ENCODE measurements at places on chromosomes 16 and 17. TPM values are rescaled to one million over a fixed set of nuclear protein-coding genes. Genes with fewer than 3 reads are reported as not detected.

GRCh38 chr16:74465281-74465680 lies 44.0 kb upstream of the CLEC18B start:
- H3K4me3 ChIP-seq: no peak overlapping the region
- H3K4me1 ChIP-seq: no peaks in the 10 kb centered on the region
- H3K36me3 ChIP-seq: peaks cover 52% of the 10 kb centered on the region
- no peak for DNase-seq

Gene RBFOX1
- 2.5 TPM for total RNA-seq

Gene DPH1
- 22.3 TPM for total RNA-seq

DNA sequence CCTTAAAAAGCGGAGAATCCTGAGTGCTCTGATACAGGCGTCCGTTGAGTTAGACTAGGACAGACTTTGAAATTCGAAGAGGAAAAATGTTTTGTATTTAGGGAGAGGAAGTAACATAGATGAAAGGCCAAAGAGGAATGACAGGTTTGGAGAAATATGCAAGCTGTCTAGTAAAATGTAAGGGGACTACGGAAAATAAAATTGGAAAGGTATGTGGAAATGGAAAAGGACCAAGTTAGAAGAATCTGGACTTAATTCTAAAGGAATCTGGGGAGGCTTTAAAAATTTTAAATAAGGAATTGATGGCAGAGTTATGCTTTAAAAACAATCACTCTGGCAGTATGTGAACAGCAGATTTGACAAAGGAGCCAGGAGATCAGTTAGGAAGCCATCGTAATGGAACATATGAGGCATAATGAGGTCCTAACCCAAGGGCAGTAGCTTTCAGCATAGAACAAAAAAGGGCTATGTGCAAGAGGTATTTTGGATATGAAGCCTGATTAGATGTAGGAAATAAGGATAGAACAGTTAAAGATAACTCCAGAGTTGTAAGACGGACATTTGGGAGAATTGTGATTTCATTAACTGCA lies 38.3 kb downstream of the CYB561 start:
- H3K4me3 ChIP-seq: no peak overlapping the region
- H3K27ac ChIP-seq: no peak overlapping the region
- no peaks in the 10 kb centered on the region for H3K4me1 ChIP-seq
- no peaks in the 10 kb centered on the region for H3K27me3 ChIP-seq

Measured in GM23338 (cell line).